Stimulated activated naive CD4-positive, alpha-beta T cell treated with Interleukin-2 at 50 U/mL for 16 hours (primary cell): ENCODE measurements at places on chromosomes 1 and 21.
A peak's percentile ranks its signal among the peaks of the same experiment; 100 is the strongest.

- no peak for DNase-seq
These were observed 16.8 kb downstream of the IFFO2 start for GRCh38 chr1:18939398-18940302.

DNA sequence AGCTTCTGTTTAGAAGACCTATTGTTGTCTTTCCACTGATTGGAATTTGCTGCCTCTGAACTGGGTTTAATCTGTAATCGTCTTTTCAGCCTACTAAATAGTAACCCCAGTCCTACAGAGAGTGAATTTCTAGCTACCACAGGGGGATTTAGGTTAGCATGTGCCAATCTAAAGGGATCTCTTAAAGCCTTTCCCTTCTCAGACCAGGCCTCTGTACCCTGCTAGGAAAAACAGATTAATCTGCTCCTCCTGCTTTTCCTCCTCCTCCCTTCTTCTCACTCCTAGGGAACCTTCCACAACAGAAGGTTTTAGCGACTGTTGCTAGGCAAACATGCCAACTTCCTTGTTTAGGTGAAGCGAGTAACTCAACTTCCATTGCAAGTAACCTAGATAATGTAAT lies 1.3 kb upstream of the RC3H1 start:
- no peak for DNase-seq

GRCh38 chr1:87600854-87601253 lies 272.2 kb downstream of the LMO4 start:
- no peak for DNase-seq

- no peak for DNase-seq
These were observed 7.3 kb upstream of the ADAM15 start for GRCh38 chr1:155043793-155044192.

GRCh38 chr1:33488624-33489023 lies 16.2 kb downstream of the ZSCAN20 start:
- no peak for DNase-seq

DNA sequence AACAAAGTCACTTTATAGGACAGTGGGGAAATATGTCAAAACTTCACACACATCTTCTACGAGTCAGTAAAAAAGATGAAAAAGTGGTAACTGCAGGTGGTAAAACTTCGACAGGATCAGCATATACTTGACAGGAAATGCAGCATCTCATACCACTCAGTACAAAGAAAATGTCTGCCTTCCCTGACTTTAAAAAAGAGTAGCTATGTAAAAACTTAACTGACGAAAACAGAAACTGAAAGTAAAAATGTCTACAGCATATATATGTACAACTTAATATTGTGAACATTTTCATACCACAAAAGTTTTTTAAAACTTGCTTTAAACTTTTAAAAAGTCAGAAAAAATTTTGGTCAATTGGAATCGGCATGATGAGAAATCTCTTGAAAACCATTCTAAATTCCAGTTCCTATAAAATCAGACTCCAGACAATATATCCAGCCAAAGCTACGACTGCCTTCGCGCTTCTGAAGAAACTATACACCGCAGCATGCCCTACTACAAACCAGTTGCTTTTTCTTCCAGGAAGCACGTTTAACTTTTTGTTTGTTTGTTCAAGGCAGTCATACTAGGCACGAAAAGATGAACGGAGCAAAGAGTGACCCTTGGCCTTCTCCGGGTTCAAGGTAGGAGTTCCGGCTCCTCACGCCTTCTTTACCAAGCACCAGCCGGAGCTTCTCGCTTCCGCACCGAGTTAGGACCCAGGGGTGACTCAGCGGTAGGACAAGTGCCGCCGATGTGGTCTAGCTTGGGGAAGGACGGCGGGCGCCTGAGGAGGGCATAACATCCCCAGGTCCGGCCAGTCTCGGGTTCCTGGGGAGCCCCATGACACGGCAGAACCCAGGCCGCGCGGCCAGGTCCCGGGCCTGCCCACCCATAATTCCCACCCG lies 612 bp downstream of the PSMA5 start:
- DNase-seq, result peak; percentile 69
